Natural killer cell (primary cell): ENCODE measurements at places on chromosomes 5 and 9.

GRCh38 chr5:38292228-38292627, 33.9 kb downstream of the EGFLAM start:
- H3K4me3 ChIP-seq, result no peak overlapping the region
- no peaks in the 10 kb centered on the region for H3K36me3 ChIP-seq
- DNase-seq, result no peak
- H3K27me3 ChIP-seq, result no peaks in the 10 kb centered on the region
- no peaks in the 10 kb centered on the region for H3K4me1 ChIP-seq

GRCh38 chr9:135840539-135840938, 66.8 kb downstream of the CAMSAP1 start:
- peaks cover 9% of the 10 kb centered on the region for H3K36me3 ChIP-seq
- no peak overlapping the region for H3K27ac ChIP-seq
- H3K4me3 ChIP-seq, result no peak overlapping the region
- no peaks in the 10 kb centered on the region for H3K27me3 ChIP-seq
- H3K4me1 ChIP-seq, result no peaks in the 10 kb centered on the region
- DNase-seq, result no peak

GRCh38 chr9:20314981-20315380, 307.3 kb downstream of the MLLT3 start:
- no peak overlapping the region for H3K27ac ChIP-seq
- no peaks in the 10 kb centered on the region for H3K36me3 ChIP-seq
- no peaks in the 10 kb centered on the region for H3K27me3 ChIP-seq

DNA sequence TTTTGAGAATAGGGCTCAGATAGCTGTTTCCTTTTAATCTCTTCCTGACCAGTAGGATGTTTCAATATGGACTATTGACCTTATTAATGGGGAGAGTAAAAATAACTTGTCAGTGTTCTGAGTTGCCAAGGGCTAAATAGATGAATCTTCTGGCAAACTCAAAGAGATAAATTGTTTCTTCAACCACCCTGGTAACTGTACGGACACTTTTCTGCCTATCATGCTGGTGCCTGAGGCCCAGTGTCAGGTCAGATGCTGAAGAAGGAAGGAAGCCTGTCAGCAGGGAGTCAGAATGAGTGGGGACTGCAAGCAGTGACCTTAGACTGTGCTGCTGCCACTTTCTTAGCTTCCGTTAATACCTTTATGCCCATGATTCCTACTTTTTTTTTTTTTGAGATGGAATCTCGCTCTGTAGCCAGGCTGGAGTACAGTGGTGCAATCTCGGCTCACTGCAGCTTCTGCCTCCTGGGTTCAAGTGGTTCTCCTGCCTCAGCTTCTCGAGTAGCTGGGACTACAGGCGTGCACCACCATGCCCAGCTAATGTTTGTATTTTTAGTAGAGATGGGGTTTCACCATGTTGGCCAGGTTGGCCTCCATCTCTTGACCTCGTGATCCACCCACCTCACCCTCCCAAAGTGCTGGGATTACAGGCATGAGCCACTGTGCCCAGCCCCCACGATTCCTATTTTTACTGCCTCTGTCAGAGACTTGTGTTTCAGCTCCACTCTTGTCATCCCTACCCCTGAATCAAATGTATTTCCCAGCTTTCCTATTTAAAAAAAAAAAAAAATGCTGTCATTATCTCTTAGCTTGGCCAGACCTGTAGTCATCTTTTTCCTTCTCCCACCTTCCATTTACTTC, 33.7 kb downstream of the TGFBR1 start:
- H3K4me3 ChIP-seq, result no peak overlapping the region
- H3K4me1 ChIP-seq, result peaks cover 18% of the 10 kb centered on the region
- no peak overlapping the region for H3K27ac ChIP-seq
- H3K27me3 ChIP-seq, result no peaks in the 10 kb centered on the region
- peaks cover 53% of the 10 kb centered on the region for H3K36me3 ChIP-seq

- no peaks in the 10 kb centered on the region for H3K27me3 ChIP-seq
- H3K27ac ChIP-seq, result no peak overlapping the region
- H3K4me3 ChIP-seq, result no peak overlapping the region
- H3K36me3 ChIP-seq, result no peaks in the 10 kb centered on the region
Measured at GRCh38 chr9:110033869-110034268, 174.1 kb downstream of the C9orf152 start.

- no peaks in the 10 kb centered on the region for H3K36me3 ChIP-seq
- DNase-seq, result no peak
- no peak overlapping the region for H3K27ac ChIP-seq
- H3K27me3 ChIP-seq, result no peaks in the 10 kb centered on the region
- no peak overlapping the region for H3K4me3 ChIP-seq
Measured at GRCh38 chr5:87243161-87243844, 24.4 kb upstream of the RASA1 start.

- H3K27ac ChIP-seq, result peak overlapping the region; percentile 72
- no peaks in the 10 kb centered on the region for H3K36me3 ChIP-seq
- H3K27me3 ChIP-seq, result no peaks in the 10 kb centered on the region
- DNase-seq, result no peak
Measured at GRCh38 chr5:14153932-14154731, 11.0 kb downstream of the TRIO start.

DNA sequence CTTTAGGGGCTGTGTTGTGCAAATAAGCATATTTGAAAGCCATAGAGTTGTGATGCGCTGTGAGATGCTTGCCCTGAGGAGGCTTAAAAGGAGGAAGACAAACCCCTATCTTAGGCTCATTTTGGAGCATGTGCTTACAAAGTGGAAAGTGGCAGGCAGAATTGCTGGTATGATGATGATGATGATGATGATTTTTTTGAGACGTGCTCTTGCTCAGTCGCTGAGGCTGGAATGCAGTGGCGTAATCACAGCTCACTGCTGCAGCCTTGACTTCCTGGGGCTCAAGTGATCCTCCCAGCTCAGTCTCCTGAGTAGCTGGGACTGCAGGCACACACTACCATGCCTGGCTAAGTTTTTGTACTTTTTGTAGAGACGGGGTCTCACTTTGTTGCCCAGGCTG, 1.7 kb downstream of the CNOT8 start:
- peak; percentile 28 for DNase-seq
- H3K4me1 ChIP-seq, result peaks cover 26% of the 10 kb centered on the region
- H3K36me3 ChIP-seq, result peaks cover 7% of the 10 kb centered on the region
- H3K27ac ChIP-seq, result peak overlapping the region; percentile 98
- peak overlapping the region; percentile 80 for H3K4me3 ChIP-seq
